ENCODE measurements at places on chromosomes 4 and X.

DNA sequence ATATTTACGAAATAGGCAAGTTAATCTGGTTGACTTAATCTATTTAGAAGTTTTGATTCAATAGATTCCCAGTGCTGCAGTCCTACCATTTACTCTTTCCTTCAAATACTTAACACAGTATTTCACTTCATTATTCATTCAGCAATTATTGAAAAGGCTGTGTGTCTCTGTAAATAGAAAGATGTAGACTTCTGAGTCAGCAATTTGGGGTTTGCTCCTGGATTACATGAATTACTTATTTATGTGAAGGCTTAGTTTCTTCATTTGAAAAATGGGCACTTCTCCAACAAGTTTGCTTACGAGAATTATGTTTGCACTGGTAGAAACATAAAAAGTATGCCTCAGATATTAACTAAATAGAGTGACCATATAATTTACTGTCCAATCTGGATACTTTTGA, 17.4 kb downstream of the ADAM29 start:
- DNase-seq: no peak

DNA sequence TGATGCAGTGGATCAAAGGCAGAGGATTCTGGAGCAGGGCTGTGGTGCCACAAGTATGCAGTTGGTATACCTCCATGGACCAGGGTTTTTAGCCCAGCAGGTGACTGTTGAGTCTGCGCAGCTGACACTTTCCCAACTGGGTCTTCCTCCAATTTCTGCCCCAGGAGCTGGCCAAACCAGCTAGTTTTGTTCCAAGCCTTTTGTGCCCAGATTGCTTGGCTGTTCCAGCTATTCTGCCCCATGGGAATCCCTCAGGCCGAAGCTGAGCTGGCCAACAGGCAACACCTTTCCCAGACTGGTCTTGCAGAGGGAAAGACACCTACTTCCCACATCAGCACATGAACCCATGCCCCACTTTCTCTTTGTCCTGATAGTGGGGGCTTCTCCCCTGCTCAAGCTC, 22.8 kb upstream of the ANKRD17 start:
- DNase-seq: no peak

GRCh38 chr4:129350834-129351721, 255.1 kb downstream of the C4orf33 start:
- DNase-seq: no peak

GRCh38 chr4:185424905-185425646, 688 bp downstream of the UFSP2 start:
- DNase-seq: no peak

DNA sequence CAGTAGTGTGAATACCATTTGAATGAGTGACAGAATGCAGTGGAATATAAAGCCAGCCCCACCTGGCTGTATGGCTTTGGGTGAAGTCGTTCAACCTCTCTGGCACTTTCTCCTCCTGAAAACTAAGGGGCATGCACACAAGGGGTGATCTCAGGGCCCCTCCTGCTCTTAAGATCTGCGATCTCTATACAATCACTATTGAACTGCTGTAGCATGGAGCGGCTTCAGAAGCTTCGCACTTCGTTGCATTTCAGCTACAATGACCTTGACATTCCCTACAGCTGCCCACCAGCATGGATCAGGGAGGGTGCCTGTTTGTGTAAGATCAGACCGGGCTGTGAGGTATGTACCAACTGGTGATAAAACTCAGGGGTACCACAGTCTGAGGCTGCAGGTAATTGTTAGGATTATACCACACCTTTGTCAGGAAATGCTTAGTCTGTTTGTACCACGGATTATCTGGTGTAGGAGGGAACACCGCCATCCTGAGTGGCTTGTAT, 85.2 kb downstream of the AASDH start:
- DNase-seq: no peak

- no peak for DNase-seq
Observed at GRCh38 chr4:103272174-103272573, 74.0 kb upstream of the CENPE start.

DNA sequence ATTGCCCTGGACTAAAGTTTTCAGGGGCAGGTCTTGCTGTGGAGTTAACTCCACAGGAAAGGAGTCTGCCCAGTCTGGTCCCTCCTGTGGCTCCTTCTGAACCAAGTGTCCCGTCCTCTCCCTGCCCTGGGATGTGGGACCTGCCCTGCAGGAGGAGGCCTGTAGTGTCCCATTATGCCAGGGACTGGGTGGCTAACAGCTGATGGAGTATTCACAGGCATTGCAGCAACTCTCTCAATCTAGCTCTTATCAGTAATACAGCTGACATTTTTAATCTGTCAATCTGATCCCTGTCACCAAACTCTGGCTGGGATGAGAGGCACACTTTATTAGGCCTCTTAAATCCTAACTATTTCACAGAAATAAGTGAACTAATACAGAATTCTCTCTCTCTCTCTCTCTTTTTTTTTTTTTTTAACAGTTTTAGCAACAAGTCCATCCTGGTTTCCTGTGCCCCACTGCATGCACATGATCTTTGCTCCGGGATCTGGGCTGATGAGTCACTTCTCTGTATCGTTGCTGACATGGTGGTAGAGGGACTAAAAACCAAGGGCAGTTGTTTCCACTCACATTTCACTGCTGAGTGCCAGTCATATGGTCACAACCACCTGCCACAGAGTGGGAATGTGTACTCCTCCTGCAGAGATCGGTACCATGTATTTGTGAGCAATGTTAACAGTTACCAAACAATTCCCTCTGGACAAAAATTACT, 39.1 kb downstream of the HAND2 start:
- no peak for DNase-seq

GRCh38 chr4:48635310-48635709, 144.8 kb downstream of the FRYL start:
- no peak for DNase-seq
